ENCODE measurements at places on chromosomes 2 and 18.

GRCh38 chr18:57984490-57985115, 59.4 kb upstream of the NEDD4L start:
- DNase-seq, result no peak

DNA sequence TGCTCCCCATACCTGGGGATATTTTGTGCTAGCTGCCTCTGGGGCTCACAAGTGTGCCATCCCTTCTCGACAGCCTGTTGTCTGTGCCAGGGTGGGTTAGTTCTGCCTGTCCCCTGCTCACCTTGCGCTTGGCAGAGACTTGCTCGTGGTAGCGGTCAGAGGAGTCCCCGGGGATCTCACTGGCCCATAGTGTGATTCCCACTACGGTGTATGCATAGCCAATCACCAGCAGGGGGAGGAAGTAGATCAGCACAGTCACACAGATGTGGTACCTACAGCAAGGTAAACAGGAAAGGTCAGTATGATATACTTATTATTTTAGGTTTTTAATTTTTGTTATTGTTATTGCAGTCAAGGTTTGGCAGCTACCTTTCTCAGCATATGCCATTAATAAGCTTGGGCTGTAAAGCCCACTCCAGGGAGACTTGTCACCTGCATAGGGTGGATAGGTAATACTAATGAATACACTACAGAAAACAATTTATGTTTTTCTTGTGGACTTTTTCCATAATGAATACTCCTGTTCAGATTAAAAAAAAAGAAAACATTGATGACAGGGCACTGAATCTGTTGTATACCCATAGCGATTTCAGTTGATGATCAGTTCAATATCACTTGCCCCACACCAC, 95.2 kb downstream of the POLE4 start:
- DNase-seq, result no peak

- no peak for DNase-seq
Observed at GRCh38 chr18:58819051-58819450, 45.6 kb upstream of the ZNF532 start.

- DNase-seq, result no peak
Observed at GRCh38 chr2:64640153-64641044, 13.3 kb downstream of the SERTAD2 start.

- no peak for DNase-seq
Observed at GRCh38 chr2:144208924-144209323, 311.0 kb downstream of the ZEB2 start.

DNA sequence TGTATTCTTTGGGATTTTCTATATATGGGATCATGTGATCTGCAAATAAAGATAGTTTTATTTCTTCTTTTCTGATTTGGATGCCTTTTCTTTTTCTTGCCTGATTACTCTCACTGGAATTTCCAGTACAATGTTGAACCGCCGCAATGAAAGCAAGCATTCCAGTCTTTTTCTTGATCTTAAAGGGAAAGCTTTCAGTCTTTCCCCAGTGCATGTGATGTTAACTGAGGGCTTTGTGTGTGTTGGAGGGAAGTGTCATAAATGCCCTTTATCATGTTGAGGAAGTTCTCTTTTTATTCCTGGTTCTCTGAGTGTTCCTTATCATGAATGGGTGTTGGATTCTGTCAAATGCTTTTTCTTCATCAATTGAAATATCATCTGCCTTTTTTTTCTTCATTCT, 16.9 kb upstream of the CYBRD1 start:
- no peak for DNase-seq

DNA sequence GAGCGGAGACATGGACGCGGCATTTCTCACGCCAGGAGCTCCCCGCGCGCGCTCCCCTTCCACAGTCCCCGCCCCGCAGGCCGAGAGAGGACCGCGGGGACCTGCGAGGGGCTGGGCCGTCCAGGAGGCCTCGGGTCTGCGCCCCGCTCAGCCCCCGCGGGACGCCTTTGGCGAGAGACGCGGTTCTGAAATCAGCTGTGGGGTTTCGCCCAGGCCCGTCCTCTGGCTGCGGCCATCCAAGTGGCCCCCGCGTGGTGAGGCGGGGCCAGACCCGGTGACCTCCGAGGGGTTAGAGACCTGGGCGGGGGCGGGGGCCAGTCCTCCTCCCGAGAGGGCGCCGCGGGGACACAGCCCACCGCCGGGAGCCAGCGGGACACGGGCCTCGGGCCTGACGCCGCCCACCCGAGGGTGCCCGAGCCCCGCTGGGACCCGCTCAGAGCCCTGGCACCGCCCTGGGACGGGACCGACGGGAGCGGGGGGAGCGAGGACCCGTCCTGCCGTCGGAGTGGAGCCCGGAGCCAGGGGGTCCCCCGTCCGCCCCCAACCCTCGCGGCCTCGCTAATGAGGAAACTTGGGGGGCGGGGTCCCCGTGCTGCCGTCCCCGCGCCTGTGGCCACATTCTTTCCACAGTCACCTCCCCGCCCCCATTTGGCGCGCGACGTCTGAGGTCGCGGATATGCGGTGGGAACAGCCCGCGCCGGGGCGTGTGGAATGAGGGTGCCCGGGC, 6.1 kb upstream of the SALL3 start:
- DNase-seq, result no peak

GRCh38 chr2:150169237-150169629, 318.2 kb downstream of the RND3 start:
- no peak for DNase-seq

DNA sequence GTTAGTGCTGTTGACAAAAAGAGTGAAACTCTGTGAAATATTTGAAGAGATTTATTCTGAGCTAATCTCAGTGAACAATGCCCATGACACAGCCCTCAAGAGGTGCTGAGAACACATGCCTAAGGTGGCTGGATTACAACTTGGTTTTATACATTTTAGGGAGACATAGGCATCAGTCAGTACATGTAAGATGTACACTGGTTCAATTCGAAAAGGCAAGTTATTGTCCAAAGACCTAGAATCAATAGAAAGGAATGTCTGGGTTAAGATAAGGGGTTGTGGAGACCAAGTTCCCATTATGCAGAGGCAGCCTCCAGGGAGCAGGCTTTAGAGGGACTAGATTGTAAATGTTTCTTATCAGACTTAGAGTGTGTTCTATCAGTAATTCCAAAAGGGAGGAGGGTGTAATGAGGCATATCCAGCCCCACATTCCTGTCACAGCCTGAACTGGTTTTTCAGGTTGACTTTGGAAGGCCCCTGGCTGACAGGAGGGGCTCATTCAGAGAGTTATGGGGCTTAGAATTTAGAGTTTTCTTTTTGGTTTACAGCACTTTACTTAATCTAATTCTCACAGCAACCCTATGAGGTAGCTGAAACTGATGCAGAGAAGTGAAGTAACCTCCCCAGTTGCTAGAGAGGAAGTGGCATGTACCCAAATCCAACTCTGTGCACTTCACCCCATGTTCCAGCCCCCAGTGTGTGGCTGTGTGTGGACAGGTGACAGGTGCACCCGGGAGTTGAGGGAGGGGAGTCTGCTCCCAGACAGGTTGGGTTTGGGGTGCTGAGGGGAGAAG, 28.3 kb upstream of the ASAP2 start:
- no peak for DNase-seq

DNA sequence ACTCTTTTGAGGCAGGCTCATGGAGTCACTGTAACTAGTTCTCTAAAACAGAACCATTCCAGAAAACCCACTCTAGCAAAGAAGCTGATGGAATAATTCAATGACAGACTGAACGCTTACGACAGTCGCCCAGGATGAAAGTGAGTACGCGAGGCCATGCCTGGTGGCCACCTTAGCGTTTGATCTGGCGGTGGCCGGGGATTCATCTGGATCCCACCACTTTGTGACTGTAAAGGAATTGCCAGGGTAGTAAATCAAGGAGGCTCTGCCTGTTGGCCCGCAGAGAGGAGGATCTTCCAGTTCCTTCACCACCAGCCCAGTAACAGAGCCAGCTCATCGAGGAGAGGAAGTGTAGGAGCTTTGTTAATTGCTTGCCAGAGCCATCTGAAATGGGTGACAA, 34.6 kb downstream of the GREB1 start:
- no peak for DNase-seq

DNA sequence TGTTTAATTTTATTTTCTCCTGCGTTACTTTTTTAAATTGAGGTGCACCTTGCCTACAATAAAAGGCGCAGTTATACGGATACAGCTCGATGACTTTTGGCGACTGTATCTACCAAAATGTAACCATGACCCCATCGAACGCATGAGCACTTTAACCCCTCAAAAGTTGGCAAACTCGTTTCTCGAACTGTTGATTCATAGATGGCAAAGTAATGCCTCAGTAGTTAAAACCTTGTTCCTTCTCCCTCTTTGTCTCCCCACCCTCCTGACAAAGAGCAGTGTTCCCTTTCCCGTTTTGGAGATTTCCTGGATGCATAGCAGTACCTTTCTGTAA, 577 bp downstream of the MOGAT1 start:
- DNase-seq, result no peak

DNA sequence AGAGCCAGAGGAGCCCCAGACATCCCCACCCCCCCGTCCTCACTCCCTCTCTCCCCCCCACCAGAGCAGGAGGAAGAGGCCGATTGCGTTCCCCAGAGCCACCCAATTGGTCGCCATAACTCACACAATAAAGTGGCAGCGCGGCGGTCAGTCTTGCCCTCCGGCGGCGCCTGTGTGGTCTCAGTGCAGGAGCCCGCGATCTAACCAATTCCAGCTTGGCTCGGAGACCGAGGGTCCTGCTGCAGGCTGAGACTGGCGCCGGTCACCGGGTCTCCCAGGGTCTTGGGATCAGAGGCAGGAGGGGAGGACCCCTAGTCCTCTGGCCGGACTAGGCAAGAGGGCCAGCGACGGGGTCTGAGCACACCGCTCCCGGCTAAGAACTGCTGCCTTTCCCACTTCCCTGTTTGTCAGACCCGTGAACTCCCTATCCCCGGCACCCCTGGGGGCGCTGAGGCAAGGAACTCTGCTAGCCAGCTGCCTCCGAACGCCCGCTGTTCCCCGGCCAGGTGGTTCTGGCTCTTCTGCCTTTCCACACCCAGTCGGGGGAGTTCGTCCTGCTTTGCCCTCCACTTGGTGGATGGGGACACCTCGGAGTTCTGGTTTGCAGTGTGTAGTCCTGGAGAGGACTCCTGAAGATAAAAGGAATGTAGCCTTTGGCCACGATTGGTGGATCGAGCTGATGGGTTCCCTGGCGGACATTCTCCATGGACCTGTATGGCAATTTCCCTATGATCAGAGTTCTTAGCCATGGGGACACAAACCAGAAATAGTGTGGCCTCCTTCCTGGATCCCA, 1.0 kb upstream of the HOXD12 start:
- no peak for DNase-seq

- DNase-seq, result no peak
Observed at GRCh38 chr2:216202626-216203250, 93.6 kb downstream of the XRCC5 start.

DNA sequence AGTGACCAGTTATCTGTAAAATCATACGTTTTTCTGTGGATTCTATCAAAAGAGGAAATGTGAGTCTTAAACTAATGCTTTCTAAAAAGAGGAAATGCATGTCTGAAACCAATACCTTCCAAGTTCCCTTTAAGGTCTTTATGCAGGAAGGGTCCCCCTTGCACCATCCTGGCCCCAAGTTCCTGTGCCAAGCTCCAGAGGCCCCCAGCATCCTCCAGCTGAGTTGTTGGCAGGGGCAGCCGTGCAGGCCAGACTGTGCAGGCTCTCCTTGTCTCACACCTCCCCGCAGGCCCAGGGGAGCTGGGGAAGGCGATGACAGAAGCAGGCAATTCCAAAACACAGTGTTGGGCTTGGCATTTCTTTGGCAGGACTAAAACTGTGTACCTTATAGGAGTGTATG, 39.2 kb downstream of the DPYSL5 start:
- no peak for DNase-seq

DNA sequence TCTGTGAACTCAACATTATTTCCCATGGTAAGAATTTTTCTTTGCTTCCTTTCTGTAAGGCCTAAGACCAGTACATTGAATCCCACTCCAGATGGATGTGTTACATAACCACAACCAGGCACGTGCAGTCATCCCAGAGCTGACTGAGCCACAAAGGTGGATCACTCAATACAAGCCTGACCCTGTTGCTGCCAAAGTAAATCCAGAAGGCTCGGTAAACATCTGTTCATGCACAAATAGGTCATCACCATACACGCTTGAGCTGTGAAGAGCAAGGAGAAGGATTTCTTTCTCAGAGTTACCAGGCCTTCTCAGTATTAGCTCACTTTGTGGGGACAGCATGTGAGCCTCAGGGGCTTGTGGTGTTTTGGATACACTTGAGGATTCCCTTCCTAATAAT, 791.4 kb upstream of the FANCL start:
- no peak for DNase-seq

- DNase-seq, result no peak
Observed at GRCh38 chr2:164722616-164723338, 101.5 kb upstream of the GRB14 start.

DNA sequence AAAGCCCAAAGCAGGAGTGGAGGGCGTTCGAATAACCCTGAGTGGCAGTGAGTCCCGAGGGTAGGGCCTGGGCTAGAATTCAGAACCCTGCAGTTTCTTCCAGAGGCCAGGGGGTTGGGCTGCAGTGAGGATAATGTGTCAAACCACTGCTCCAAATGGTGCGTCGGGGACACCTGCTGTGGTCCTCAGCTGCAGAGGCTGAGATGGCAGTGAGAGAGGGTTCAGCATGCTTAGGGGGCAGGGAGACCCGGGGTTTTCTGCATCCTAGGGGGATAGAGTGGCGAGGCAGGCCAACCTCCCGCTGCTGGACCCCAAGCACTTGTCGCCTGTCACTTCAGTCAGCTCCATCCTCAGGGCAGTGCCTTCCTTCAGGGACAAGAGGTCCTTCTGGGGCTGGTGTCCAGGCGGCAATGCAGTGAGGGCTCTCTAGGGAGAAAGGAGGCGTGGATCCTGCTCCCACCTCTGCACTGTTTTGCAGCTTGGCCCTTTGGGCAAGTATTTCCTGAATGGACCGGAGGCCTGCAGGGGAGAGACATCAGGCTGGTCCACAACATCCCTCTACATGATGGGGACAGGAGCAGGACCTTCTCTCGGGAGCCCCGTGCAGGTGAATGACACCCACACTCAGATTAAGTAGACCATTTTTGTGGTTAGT, 8.4 kb upstream of the NTSR2 start:
- DNase-seq, result no peak

GRCh38 chr2:177241711-177242120, 22.8 kb downstream of the NFE2L2 start:
- DNase-seq, result no peak

DNA sequence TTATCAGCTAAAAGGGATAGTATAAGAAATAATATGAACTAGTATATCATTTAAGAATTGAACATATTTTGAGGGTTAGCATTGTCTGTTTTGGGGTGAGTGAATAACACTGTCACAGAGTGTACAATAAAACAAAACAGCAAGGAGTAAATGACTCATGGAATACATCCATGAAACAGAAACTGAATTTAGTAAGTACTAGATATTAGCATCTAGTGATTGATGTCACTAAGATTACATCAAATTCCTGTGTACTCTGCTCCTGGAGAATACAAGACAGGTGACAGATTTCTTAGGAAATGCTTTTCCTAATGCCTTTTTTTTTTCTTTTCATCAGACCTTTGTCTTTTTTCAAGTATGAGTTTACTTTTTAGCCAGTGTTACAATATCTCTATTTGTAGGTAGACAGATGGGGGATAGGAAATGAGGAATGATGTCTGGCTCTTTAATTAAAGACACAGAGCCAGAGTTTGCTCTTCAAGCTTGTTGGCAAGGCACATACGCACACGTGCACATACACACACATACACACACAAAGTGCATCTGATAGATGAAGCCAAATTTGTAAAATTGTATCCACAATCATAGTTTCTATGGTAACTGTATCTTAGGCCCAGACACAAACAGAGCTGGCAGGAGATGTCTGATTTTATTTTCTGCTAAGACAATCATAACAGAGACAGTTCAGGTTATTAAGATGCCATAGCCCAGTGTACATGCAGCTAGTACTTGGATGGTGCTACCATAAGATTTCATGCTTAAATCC, 138.2 kb upstream of the NRP2 start:
- DNase-seq, result no peak

Measured in stimulated activated CD8-positive, alpha-beta memory T cell treated with anti-CD3 and anti-CD28 coated beads, Interleukin-4, amount 100 ng/mL, for 1 hour (primary cell).